Stimulated activated CD8-positive, alpha-beta memory T cell treated with anti-CD3 and anti-CD28 coated beads, Interleukin-15, amount 100 ng/mL, for 4 hours (primary cell): ENCODE measurements at places on chromosomes 11 and 22.

DNA sequence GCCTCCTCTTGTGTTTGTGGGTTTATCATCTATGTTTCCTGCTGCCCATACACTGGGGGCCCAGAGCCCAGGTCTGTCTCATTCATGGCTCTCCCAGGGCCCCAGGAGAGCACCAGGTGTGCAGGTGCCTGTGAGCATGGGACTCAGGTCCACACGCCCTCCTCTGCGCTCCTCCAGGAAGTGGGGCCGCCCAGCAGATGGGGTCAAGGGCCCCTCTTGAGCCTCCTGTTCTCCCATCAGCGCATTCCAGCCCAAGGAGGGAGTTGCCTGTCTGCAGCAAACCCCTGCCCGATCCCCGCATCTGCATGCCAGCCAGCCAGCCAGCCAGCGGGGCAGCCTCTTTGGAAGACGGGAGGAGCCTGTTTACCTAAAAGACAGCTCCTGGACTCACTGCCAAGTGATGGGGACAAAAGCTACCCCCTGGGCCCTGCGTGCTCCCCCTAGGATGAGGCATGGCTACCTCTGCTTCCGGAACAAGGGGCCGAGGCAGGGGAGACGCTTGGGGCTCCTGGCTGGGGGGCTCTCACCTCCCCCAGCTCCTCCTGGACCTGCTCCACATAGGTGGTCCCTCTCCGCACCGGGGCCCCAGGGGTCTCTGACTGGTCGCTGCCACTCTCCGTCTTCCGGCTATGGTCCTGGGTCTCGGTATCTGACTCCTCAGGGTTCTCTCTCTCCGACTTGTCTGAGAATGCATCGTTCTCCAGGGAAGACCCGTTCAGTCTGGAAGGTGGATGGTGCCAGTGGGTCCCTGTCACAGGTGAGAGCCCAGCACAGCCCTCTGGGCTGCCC lies 49.7 kb upstream of the CARS1 start:
- no peak for DNase-seq

DNA sequence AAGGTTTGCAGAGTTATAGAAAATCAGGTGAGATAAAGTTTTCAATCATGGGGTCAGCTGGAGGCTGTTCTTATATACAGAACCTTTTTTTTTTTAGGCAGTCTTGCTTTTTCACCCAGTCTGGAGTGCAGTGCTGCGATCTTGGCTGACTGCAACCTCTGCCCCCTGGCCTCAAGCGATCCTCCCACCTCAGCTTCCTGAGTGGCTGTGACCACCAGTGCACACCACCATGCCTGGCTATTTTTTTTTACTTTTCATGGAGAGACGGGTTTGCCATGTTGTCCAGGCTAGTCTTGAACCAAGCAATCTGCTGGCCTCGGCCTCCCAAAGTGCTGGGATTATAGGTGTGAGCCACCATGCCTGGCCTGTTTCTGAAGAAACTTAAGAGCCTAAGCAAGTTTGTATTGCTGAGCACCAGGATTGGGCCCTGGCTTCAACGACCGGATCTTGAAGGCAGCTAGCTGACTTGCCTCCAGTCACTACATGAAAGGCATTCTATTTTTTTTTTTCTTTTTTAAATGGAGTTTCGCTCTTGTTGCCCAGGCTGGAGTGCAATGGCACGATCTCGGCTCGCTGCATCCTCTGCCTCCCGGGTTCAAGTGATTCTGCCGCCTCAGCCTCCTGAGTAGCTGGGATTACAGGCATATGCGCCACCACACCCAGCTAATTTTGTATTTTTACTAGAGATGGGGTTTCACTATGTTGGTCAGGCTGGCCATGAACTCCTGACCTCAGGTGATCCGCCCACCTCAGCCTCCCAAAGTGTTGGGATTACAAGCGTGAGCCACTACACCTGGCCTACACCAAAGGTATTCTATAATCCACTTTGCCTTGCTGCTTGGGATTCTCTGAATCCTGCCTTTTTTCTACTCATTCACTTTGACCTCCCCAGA lies 7.6 kb downstream of the XBP1 start:
- DNase-seq, result no peak

GRCh38 chr11:13358596-13359270 lies 81.1 kb downstream of the BMAL1 start:
- no peak for DNase-seq

DNA sequence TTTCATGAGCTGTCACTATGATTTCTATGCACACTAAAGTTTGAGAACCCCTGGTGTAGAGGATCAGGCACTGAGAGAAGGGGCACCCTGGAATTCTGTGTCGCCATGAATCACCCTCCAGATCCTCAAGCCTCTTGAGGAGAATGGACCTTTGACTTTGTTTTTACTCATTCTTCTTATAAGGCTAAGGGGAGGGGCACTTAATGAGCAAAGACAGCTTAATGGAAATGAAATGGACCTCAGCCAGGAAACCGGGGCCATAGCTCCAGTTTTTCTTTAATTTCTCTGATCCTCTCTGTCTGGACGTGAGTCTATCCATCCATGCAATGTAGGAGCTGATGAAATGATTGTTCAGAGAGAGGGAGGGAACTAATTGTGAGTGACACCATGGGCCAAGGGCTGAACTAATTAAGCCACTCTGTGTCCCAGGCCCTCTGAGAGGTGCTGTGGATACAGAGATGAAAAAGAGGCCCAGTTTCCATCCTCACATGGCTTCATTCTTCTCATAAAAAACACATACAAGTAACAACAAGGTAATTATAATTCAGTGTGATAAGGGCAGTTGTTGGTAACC lies 32.8 kb downstream of the OR2AT4 start:
- no peak for DNase-seq

DNA sequence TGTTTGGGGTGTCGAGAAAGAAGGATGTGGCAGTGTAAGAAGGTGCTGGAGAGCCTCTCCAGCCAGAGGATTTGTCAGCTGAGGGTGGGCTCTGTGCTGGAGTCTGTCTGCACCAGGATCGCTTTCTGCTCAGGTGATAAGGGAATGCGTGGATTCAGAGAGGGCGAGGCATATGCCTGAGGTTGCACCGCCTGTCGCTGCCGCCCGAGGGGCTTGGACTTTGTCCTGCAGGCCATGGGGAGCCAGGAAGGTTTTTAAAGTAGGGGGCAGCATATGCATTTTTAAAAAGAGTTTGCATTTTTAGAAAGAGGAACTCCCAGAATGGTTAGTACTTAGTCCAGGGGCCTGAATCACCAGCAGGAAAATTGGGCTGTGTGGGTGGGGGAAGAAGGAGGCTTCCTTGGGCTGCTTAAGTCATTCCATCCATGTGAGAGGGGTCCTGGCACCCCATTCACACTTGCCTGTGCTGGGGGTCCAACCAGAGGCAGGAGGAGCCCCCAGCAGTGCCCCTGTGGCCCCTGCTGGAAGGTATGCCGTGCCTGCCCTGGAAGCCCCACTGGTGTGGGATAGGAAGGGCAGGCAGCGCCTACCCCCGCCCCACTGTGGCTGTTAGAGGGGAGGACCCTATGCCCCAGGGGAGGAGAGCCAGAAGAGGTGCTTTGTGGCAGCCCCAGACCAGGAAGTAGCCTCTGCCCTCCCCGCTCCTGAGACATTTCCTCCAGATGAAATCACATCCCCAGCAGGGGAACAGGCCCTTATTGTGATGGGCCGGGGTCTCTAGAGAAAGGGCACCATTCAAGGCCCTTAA lies 35.8 kb upstream of the MYRF start:
- no peak for DNase-seq

GRCh38 chr11:107457205-107457557 lies 444 bp downstream of the CWF19L2 start:
- DNase-seq, result no peak

DNA sequence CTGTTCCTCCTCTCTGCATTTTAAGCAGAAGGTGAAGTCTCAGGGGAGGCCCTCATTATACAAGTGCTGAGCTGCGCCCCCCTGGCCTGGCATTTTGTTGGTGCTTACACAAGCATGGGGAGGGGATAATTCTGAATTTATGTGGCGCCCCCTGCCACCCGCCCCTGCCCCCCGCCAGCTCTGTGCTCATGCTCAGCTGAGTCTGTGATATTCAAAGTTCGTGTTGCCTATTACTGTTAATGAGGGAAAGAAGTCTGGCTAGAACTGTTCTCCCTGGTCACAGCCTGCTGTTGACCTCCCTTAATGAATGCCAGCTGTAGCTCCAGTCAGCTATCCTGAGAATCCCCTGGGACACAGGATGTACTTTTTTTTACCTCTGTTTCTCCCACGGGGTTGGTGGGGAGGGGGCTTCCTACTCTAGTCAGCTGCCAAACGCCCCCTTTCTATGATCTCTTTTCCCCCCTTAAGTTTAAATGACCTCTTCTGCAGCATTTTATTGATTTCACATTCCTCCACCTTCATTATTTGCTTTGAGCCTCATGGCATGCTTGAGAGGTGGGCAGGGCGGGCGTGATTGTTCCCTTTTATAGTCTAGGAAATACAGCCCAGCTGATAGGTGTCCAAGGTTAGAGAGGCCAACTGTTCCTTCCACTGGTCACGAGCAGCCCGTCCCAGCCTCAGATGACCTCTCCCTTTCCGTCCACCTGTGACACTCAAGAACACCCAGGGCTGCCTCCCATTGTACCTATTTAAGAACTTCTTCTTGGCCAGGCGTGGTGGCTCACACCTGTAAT lies 12.2 kb downstream of the USP2 start:
- no peak for DNase-seq

- no peak for DNase-seq
Observed at GRCh38 chr11:22454461-22455090, 116.4 kb downstream of the SLC17A6 start.

- DNase-seq, result no peak
Observed at GRCh38 chr11:111206472-111206871, 39.1 kb upstream of the POU2AF2 start.

GRCh38 chr11:7490054-7490453 lies 4.7 kb downstream of the OLFML1 start:
- DNase-seq, result no peak

DNA sequence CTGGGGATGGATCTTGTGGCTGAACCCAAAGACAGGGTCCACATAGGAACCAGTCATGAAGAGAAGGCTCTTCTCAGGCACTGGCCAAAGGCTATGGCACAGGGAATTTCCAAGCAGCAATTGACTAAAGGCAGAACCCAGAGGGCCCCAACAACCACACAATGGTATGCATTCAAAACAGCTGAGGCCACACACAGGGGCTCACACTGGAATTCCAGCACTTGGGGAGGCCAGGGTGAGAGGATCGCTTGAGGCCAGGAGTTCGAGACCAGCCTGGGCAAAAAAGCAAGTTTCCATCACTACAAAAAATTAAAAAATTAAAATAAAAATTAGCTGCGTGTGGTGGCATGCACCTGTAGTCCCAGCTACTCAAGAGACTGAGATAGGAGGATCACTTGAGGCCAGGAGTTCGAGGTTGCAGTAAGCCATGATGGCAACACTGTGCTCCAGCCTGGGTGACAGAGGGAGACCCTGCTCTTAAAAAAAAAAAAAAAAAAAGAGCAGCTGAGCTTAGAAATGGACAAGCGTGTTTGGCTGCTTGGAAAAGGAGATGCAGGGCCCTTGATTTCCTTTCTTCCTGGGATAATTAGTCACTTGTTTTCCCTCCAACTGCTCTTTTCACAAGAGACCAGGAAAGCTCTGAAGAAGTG lies 44.6 kb downstream of the MYH9 start:
- no peak for DNase-seq

- DNase-seq, result no peak
Observed at GRCh38 chr11:11582011-11582701, 39.6 kb downstream of the GALNT18 start.

- no peak for DNase-seq
Observed at GRCh38 chr22:33806191-33806590, 114.1 kb downstream of the LARGE1 start.

- DNase-seq, result no peak
Observed at GRCh38 chr22:31730344-31730711, 19.6 kb downstream of the PRR14L start.

GRCh38 chr11:102279641-102280170 lies 37.6 kb upstream of the BIRC3 start:
- DNase-seq, result no peak

GRCh38 chr22:39223091-39223710 lies 21.6 kb downstream of the PDGFB start:
- no peak for DNase-seq

DNA sequence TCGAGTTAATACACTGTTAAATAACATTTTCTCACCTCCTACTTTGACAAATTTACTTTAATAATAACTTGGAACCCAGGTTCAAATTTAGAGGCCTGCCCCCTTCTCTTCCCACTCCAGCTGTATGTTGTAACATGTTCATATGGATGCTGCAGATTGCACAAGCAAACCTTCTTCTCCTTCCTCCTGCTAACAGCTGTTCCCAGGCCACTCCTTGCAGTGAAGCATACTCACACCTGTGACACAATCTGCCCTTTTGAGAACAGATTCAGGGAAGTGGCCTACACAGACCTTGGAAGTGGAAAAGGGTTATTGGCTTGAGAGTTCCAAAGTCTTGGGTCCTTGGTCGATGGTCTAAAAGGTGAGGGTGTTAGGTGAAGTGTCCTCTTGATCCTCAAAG lies 131.9 kb downstream of the TEAD1 start:
- no peak for DNase-seq

DNA sequence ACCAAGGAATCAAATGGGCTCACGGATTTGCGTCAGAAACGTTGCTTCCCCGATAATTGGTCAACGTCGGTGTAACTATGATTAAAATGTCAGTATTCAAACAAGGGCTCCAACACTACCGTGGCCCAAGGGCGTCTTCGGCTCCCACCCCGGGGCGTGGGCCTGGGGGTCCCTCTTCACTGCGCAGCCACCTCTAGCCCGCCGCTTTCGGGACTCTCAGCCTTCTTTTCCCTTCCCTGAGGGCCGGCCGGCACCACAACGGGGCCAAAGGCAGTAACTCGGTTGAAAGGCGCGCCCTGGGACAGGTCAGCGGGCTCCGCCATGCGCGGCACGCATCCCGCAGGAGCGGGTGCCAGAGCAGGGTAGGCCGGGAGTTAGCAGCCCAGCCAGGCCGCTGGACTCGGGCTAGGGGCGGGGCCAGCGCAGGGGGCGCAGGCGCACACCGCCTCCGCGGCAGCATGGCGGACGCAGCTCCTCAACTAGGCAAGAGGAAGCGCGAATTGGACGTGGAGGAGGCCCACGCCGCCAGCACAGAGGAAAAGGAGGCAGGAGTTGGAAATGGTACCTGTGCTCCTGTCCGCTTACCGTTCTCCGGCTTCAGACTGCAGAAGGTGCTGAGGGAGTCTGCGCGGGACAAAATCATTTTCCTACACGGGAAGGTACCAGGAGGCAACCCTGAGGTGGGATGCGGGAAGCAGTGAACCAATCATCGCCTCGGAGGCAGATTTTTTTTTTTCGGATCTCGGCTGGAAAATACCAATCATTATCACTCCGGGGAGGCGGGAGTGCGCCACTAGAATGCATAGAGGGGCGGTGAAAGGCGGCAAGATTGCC lies at the start of gene DCPS:
TSS of gene DCPS (plus strand) at position 438 of the 834 bp plus-strand sequence. CDS start at position 459, 21 bp downstream.
- DNase-seq, result peak; percentile 74

DNA sequence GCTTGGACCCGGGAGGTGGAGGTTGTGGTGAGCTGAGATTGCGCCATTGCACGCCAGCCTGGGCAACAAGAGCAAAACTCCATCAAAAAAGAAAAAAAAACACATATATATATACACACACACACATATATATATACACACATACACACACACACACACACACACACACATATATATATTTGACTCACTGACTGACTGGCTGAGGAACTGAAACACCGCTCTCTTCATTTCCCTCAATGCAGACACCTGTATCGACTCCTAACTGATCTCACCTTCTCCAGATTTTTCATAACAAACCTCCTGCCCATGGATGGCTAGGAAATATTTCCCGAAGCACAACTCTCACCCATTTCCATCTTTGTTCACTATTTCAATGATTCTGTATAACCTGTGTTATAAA lies 140.7 kb upstream of the ANO3 start:
- no peak for DNase-seq

GRCh38 chr11:13115380-13115675 lies 106.2 kb downstream of the RASSF10 start:
- no peak for DNase-seq
